Endothelial cell of umbilical vein (primary cell): ENCODE measurements at places on chromosomes 4 and X. TPM values are rescaled to one million over a fixed set of nuclear protein-coding genes. Genes with fewer than 3 reads are reported as not detected.

GRCh38 chr4:119537586-119537985 lies 91.0 kb downstream of the PDE5A start:
- no peak for DNase-seq
- H3K4me3 ChIP-seq: no peak overlapping the region
- no peaks in the 10 kb centered on the region for H3K4me1 ChIP-seq
- H3K36me3 ChIP-seq: no peaks in the 10 kb centered on the region
- no peaks in the 10 kb centered on the region for H3K27me3 ChIP-seq

- H3K36me3 ChIP-seq: no peaks in the 10 kb centered on the region
- no peak for DNase-seq
- no peak overlapping the region for H3K4me3 ChIP-seq
- no peaks in the 10 kb centered on the region for H3K4me1 ChIP-seq
- H3K27ac ChIP-seq: no peak overlapping the region
- H3K27me3 ChIP-seq: no peaks in the 10 kb centered on the region
These were observed 390.6 kb upstream of the ATOH1 start for GRCh38 chr4:93437991-93438390.

DNA sequence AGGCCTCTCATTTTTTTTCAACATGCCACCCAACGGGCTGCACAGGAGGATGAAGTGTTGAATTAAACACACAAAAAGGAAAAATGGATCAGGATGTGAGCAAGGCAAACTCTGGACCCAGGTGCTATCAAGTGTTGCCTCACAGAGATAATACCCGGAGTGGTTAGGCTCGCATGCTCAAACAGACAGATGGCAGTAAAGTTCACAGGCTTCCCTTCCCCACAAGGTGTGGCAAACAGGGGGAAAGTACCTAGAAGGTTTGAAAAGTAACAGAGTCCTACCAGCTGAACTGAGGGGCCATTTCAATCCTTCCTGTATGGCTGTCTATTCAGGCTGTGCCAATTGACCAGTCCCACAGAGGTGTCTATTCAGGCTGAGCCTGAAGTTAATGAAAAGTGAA lies 123.9 kb upstream of the GC start:
- H3K27ac ChIP-seq: no peak overlapping the region
- no peaks in the 10 kb centered on the region for H3K27me3 ChIP-seq
- no peak for DNase-seq
- no peak overlapping the region for H3K4me3 ChIP-seq

RASGEF1B gene
- polyA plus RNA-seq: not detected in 2 replicates

GRCh38 chrX:129956145-129956544 lies 26.3 kb upstream of the BCORL1 start:
- no peak overlapping the region for H3K4me3 ChIP-seq
- DNase-seq: no peak
- no peaks in the 10 kb centered on the region for H3K27me3 ChIP-seq
- no peaks in the 10 kb centered on the region for H3K36me3 ChIP-seq
- H3K4me1 ChIP-seq: peaks cover 3% of the 10 kb centered on the region
- H3K27ac ChIP-seq: no peak overlapping the region

DNA sequence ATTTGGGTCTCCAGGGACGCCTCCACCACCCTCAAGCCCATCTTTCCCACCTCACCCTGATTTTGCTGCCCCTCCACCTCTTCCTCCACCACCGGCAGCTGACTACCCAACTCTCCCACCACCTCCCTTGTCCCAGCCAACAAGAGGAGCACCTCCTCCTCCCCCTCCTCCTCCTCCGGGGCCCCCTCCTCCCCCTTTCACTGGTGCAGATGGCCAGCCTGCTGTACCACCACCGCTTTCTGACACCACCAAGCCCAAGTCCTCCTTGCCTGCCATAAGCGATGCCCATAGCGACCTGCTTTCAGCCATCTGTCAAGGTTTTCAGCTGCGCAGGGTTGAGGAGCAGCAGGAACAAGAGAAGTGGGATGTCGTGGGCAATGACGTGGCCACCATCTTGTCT lies 32.4 kb upstream of the ZNF81 start:
- H3K36me3 ChIP-seq: no peaks in the 10 kb centered on the region
- no peak overlapping the region for H3K27ac ChIP-seq
- no peaks in the 10 kb centered on the region for H3K27me3 ChIP-seq
- DNase-seq: no peak
- H3K4me1 ChIP-seq: no peaks in the 10 kb centered on the region

MGAT4D gene
- not detected in 2 replicates for polyA plus RNA-seq
